ENCODE measurements at places on chromosomes 2 and 18.
A peak's percentile ranks its signal among the peaks of the same experiment; 100 is the strongest.

GRCh38 chr2:169734169-169734847, 676 bp downstream of the KLHL23 start:
- peak; percentile 29 for DNase-seq

GRCh38 chr2:28539118-28539541, 43.3 kb downstream of the PLB1 start:
- DNase-seq, result no peak

DNA sequence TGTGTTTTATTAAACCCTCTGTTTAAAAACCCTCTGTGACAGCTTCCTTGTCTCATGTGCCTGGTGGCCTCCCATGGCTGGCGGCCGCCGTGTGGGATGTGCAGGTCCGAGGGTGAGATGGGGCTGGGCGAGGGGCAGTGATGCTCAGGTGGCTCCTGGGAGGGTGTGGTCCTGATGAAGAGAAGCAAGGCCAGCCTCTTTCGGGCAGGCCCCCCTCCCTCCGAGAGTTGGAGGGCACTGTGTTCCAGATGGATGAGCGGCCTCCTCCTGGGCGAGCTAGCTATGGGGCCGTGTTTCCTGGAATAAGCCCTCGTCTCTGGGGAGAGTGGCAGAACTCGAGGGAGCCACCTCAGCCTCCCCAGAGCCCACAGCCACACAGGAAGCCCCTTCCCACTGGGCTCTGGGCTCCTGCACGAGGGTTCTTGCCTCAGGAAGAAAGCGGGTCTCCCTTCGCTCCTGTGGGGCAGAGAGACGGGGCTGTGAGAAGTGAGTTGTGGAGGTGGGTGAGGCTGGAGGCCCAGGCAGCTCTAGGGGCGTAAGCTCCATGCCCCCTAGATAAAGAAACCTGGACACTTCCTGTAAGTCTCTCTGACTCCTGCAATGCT, 72.1 kb downstream of the ASB1 start:
- DNase-seq, result no peak

DNA sequence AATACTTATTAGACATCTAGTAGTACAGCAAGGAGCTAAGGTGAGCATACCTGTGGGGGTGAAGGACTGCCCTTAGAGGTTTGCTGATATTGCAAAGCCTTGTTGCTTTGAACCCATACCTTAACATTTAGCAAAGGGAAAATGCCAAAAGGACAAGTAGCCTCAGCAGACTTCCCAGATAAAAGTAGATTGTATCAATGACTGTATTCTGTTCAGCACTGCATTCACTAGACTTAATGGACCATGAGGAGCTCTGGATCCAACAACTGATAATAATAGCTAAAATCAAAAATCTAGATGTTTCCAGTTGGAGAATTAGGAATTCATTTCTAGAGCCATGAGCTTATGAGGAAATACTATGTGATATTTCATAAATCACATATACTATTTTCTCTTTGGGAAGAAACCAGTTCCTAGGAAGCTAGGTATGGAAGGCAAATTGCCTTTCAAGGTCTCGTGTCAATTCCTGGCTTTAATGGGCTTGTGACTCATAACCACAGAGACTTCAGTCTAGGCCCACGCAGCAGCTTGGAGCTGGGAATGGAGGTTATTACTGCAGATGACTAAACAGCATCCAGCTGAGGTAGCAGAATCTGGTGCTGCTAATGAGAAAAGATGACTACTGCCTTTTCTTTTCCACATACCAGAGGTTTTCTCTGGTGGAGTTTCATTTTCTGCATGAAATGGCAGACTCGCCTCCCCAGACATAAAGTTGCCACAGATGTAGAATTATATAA, 191.2 kb upstream of the NABP1 start:
- DNase-seq, result no peak

DNA sequence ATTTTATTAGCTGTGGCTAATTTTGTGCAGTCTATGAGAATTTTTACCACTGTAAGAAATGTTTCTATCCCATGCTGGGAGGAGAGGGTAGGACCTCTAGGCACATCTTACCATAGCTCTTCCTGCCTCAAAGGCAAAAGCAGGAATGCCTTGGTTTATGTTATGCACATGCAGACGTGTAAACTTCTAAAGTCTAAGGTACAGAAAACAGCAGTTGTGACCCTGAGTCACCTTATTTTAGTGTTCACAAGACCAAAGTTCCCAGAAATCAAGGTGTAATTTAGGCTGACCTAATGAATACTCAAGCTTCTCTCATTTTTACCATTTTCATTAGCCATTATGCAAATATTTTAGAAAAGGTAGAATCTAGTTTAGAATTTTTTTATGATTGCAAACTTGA, 15.4 kb upstream of the WIPF1 start:
- no peak for DNase-seq

DNA sequence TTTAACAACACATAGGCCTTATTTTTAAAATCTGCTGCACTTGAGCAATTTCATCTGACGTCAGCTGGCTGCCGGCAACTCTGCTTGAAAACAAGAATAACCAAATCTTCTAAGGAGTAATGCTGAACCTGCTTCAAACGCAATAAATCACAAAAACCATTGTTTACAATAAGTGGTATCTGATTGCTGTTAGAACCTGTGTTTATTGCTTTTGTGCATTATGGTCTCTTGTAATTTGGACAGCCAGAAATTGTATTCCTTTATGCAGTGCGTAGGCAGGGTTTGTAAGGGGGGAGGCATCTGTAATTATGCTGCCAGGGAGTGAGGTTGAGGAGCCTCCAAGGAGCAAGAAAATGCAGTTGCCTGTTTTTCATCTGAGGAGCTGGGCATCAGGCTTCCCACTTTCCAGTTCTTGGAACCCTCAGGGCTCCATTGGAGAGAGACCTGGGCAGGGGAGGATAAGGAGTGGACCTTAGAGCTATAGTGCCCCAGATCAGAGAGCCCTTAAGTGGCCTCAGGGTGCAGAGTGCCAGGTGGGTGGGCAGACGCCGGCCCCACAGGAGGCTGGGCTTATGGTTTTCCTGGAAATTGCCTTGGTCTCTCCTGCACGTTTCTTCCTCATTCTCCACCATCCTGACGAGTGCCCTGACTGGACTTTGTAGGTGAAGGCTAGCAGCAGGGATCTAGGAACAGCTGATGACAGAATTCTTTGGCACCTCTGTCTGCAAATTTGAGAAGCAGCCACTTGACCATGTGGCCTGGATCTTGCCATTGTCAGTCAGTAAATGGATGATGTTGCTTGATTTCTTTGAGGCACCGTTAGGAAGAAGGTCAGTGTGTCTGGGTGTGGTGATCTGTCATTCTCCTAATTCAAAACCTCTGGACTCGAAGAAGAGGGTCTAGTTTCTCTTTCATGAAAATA, 129.2 kb downstream of the KLHL29 start:
- no peak for DNase-seq

GRCh38 chr2:157785866-157786662, 90.1 kb downstream of the ACVR1 start:
- DNase-seq, result no peak

DNA sequence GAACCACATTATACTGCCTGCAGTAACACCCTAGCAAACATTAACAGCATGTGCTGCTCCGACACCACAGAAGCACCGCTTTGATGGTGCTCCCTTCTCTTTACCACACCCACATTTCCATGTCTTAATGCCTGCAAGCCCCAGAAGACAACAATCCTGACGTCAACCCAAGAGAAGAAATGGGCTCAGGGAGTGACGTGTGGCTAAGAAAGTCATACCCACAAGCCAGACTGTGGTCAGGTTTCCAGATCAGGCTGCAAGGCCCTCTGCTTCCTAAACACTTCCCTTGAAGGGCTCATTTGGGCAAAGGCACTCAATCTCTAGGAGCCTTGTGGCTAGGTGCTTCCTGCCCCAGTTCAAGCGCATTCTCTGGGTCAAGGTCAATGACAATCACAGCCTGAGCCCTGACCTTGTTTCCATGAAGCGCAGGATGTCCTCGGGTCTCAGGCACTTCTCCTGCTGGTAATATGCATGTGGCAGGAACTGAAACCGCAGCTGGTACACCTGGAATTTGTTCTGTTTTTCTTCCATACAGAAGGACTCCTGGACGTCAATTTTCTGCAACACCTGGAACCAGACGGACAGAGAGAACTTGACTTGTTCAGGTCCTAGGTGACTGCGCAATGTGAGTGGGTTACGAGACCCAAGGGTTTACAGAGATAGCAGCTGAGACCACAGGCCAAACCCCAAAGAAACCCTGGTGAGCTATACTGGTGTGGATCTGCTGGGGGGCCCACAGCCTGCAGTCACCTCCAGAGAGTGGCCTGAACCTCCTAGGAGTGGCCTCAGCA, 67.2 kb downstream of the POLR1A start:
- DNase-seq, result no peak

DNA sequence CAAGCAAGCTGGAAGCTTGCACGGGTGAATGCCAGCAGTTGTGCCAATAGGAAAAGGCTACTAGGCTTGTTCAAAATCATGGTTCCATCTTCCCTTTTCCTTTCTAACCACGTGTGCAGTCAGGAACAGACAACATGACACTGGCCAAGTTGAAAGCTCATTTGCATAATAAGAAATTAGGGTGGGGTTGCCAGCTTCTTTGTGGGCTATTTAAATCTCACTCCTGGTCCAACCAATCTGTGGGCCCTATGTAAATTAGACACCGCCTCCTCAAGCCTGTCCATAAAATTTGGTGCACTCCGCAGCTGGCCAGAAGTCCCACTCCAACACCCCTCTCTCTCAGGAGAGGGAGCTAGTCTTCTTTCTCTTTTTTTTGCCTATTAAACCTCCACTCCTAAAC, 1948.4 kb upstream of the PIK3C3 start:
- DNase-seq, result peak; percentile 1

DNA sequence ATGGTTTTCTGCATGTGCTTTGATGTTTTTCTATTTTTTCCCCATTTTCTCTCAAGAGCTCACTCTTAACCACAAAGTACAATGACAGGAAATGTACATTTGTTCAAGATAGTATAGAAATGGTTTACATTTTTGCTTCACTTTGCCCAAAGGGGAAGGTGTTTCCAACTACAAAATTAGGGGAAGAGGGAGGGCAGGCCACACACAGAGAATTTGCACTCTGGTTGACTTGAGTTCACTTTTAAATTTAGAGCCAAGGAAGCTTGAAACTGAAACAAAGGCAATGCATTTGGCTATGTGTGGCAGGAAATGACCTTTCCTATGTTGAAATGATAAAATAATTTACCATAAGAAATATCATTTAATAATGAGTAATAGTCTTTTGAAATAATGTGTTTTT, 19.1 kb upstream of the VIT start:
- no peak for DNase-seq

GRCh38 chr2:85413592-85414420, 3.6 kb upstream of the CAPG start:
- DNase-seq, result no peak

GRCh38 chr2:56313500-56313921, 129.7 kb downstream of the CCDC85A start:
- no peak for DNase-seq

- DNase-seq, result no peak
Measured at GRCh38 chr2:120536141-120536540, 190.2 kb downstream of the INHBB start.

DNA sequence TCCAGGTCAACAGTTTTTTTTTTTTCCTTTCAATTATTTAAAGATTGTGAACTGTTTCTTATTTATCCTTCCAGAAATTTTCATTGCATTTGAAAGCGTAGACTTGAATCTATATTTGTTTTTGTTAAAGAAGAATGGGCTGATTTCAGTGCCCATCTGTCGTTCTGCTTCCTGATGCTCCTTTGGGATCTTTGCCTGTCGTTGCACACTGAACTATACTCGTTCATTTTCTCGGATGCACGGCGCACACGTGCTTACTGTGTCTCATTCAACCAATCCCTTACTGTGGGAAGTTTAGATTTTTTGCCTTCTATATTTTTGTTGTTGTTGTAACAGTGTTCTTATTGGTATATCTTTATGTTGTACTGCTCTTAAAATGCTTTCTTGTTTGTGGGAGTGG, 149.7 kb downstream of the VAPA start:
- DNase-seq, result no peak

GRCh38 chr2:176092270-176093144, at the start of gene HOXD13:
HOXD13 (plus strand) TSS chr2:176092721; CDS start chr2:176092891, 170 bp downstream.
- peak; percentile 38 for DNase-seq

DNA sequence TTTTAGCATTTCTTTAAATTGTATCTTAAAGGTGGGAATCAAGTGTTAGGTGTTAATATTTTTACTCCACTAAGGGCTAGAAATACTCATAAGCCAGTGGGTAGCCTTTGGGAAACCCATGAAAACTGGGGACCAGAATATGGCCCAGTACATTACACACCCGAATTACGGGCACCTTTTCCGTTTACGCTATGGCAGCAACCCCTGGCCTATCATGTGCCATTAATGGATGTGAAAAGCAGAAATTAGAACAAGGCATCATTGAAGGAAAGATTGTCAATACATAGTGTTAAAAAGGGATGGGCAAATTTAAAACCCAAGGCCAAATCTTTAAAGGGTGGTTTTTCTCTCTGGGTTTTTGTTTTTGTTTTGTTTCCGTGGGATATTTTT, 781 bp downstream of the FARP2 start:
- no peak for DNase-seq

- no peak for DNase-seq
Measured at GRCh38 chr2:163269374-163270021, 430.9 kb upstream of the KCNH7 start.

DNA sequence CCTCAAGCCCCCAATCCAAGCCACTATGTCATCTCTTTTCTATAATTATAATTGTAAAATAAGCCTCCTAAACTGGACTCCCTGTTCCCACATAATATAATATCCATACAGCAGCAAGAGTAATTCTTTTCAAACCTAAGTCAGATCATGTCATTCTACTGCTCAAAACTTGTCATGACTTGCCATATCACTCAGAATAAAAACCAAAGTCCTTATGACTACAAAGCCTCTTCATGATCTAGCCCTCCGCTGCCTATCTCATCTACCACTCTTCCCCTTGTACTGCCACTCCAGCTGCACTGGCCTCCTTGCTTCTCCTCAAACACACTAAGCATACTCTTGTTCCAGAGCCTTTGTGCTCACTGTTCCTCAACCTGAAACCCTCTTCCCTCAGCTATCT, 69.9 kb downstream of the MEMO1 start:
- DNase-seq, result no peak

- no peak for DNase-seq
Measured at GRCh38 chr2:151908204-151908882, 80.1 kb upstream of the ARL5A start.

- DNase-seq, result no peak
Measured at GRCh38 chr18:9683418-9684396, 24.4 kb upstream of the RAB31 start.

- no peak for DNase-seq
Measured at GRCh38 chr2:10348891-10349290, 46.2 kb downstream of the HPCAL1 start.

GRCh38 chr2:191166111-191166755, 15.4 kb upstream of the STAT4 start:
- peak; percentile 75 for DNase-seq

DNA sequence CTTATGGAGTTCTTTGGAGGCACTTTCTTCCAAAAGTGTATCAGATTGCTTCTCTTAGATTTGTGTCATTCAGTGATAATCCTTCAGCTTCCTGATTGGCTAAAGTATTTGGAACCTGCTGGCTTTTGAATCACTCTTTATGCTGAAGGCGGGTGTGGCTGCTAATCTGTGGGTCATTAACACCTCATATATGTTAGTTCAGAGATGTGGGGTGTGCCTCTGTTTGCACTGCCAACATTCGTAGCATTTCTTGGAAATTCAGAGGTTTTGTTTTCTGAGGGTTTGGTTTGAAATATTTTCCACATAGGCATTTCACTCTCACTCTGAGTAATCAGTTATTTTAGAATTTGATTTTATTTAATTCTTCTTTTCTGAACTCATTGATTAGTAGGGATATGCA, 1604.4 kb upstream of the ACVR2A start:
- no peak for DNase-seq

Data from NCI-H526 treated with DMSO at 0.1 percent for 48 hours (cell line).